Activated CD8-positive, alpha-beta memory T cell treated with anti-CD3 and anti-CD28 coated beads for 4 hours (primary cell): ENCODE measurements at places on chromosomes 2 and 18.
A peak's percentile ranks its signal among the peaks of the same experiment; 100 is the strongest.

GRCh38 chr2:104862058-104862941 is 8.4 kb downstream of the POU3F3 start:
- no peak for DNase-seq

DNA sequence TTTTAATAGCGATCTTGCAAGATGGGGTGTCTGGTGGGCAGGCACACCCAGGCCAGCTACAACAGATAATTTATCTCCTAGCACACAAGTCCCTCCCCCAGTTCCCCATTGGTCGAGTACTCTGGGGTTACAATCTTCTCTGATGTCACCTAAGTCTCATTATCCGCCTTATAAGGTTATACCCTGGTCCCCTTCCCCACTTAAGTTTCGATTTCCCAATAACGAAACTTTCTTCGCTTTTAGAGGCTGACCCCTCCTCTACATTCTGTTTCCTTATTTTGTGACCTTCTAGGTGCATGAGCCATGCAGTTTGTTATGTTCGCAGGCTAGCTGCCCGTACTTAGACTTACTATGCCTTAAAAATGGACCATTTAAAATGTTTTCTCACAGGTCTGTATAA is 180.1 kb downstream of the CAPN13 start:
- no peak for DNase-seq

GRCh38 chr2:169704160-169704708 is 10.0 kb downstream of the PHOSPHO2 start:
- DNase-seq, result no peak

- DNase-seq, result no peak
Observed at GRCh38 chr2:41992671-41993434, 55.0 kb upstream of the PKDCC start.

- DNase-seq, result no peak
Observed at GRCh38 chr2:1976112-1976511, 231.8 kb upstream of the PXDN start.

- peak; percentile 14 for DNase-seq
Observed at GRCh38 chr2:9656270-9656766, 25.5 kb upstream of the YWHAQ start.

DNA sequence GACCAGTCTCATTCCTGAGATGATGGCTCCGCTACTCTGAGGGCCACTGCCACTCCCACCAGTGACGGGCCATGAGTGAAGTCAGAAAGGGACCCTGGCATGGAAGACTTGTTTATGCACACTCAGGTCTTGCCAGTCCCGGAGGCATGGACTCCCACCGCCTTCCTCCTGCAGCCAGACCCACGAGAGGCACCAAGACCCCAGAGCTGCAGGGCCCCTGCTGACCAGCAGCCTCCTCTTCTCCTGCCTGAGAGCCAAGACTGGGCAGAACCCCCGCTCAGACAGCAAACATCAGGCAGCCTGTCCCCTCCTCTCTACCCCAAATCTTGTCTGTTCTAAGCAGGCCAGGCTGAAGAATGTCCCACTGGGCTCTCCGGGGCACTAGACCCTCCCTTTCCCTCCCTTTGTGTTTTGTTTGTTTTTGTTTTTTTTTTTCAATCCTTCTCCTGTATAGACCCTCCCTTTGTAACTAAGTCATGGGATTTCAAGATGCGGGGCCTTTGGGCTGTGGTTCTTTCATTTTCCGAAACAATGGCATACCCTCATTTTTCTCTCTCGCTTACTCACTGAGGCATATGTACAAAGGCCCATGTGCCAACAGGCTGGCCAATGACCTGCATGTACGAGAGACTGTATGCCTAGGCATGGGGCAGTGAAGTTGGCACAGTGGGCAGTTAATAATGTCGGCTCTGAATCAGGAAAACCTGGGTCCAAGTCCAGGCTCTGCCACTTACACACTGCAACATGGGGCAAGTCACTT is 24.3 kb upstream of the MAPRE3 start:
- no peak for DNase-seq

- no peak for DNase-seq
Observed at GRCh38 chr2:49770919-49771318, 616.6 kb upstream of the FSHR start.
